ENCODE measurements at places on chromosomes 7 and 10.

- no peak for DNase-seq
Measured at GRCh38 chr10:6751363-6751762, 171.3 kb upstream of the PRKCQ start.

- DNase-seq, result no peak
Measured at GRCh38 chr7:158863611-158864506, 7.5 kb downstream of the DYNC2I1 start.

- DNase-seq, result peak; percentile 48
Measured at GRCh38 chr10:119375574-119376272, 166.8 kb downstream of the RGS10 start.

DNA sequence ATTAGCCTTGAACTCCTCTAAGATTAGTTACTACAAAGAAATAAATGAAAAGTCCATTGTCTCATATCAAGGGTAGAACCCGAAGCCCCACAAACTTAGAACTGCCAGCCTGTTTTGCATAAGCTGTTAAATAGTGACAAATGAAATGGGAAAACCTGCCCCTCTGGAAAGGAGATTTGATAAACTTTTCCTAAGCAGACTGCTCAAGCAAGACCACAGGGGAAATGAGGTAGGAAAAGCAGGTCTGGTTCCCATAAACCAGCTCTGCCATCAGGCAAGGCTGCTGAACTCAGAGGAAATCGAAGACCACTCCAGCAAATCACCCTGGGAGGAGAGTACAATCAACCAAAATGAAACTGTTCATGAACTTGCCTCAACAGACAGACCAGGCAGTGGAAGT, 181.5 kb upstream of the AOAH start:
- no peak for DNase-seq

DNA sequence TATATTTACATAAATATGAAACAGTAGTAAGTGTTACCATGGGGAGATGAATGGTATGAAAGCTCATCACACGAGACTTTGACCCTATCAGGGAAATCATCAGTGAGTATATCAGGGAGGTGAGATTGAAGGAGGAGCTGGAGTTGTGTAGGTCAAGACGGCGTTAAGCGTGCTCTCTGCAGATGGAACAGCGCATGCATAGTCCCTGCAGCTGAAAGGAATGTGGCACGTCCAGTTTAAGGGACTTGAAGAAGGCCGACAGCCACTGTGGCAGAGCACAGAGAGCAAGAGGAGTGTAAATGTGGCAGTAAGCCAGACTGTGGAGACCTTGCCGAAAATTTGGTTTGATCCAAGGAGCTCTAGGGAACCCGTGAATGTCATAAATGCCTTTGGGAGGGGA, 38.9 kb downstream of the POU6F2 start:
- DNase-seq, result no peak

DNA sequence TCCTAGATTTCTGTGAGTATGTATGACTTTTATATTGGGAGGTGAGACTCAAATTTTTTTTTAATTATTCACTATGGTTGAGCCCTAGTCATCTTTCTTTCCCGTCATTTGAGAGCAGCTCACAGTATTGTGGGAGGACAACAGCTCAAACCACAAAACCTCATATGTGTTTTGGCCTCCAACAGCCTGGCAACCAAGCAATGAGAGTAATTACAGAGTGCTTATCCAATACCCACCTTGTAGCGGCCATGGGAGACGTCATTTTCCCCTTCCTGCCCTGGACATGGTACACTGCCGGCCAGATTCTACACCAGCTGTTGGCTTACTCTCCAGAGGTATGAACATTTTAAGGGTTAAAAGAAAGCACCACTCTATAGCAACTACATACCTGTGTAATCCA, 49.1 kb downstream of the DOCK4 start:
- no peak for DNase-seq

- DNase-seq, result no peak
Measured at GRCh38 chr7:102304668-102305067, 18.0 kb downstream of the SH2B2 start.
